ENCODE measurements at places on chromosomes 1 and 21.

GRCh38 chr1:99007366-99007765, 2.7 kb upstream of the PLPPR5 start:
- no peak for DNase-seq

DNA sequence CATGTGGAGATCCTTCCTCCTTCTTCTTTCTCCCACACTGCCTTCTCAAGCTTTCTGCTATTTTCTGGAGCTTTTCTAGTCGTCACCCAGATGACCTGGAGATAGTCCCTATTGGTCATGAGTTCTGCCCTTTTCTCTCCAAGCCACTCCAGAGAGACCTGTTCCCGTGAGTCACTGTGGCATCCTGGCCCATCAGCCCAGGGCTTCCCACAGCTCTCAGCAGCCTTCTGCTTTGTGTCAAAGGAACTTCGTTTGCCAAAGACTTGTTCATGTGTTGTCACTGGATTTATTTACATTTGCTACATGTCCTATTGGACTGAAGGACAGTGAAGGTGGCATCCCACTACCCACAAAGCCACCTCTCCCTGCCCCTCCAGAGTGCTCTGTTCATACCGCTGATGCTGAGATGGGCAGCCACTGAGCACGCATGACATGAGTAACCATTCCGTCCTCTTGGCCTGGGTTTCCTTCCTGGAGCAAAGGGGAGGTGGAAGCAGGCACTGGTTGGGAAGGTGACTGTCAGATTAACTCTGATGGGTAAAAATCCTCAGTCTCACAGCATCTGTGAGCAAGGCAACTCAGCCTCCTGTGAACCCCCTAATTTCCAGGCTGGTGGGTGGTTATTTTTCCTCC, 119.2 kb downstream of the EDEM3 start:
- no peak for DNase-seq

DNA sequence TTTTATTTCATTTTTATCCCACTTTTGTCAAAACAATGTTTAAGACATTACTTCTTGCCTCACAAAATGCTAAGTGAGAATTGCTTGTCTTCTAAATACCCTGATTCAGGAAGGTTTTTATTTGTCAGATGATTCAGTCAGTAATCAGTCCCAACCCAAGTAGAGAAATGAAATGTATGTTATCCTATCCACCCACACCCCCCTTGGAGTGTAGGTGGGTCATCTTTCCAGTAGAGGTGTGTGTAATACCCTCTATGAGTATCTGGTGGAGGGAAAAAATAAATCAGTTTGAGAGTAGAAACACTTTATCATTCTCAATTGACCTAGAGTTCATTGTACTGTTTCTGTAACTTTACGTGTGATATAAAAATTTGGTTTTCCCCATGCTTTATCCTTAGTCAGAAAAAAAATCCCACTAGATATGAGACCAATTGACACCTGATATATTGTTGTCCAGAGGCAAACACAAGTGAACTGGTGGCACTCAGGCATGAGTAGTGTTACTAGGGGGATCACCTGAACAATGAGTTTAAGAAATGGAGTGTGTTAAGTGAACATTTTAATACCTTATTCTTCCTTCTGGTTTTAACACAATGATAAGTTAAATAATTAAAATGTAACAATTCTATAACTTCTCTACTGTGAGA, 153.8 kb upstream of the C1orf105 start:
- DNase-seq = no peak

- DNase-seq = no peak
Measured at GRCh38 chr1:43602990-43603389, 47.0 kb upstream of the KDM4A start.

- DNase-seq = no peak
Measured at GRCh38 chr1:217363319-217363718, 267.6 kb downstream of the GPATCH2 start.

GRCh38 chr21:42258885-42259407, 40.0 kb downstream of the ABCG1 start:
- DNase-seq = no peak
